ENCODE measurements at places on chromosomes 11 and 22. TPM values are rescaled to one million over a fixed set of nuclear protein-coding genes. Genes with fewer than 3 reads are reported as not detected.
A peak's percentile ranks its signal among the peaks of the same experiment; 100 is the strongest.

GRCh38 chr11:65606876-65607613, 7.0 kb downstream of the MAP3K11 start:
- DNase-seq, result peak; percentile 95

Gene IGLL1
- total RNA-seq, result not detected

Gene KRTAP5-9
- total RNA-seq, result 0.26 TPM

DNA sequence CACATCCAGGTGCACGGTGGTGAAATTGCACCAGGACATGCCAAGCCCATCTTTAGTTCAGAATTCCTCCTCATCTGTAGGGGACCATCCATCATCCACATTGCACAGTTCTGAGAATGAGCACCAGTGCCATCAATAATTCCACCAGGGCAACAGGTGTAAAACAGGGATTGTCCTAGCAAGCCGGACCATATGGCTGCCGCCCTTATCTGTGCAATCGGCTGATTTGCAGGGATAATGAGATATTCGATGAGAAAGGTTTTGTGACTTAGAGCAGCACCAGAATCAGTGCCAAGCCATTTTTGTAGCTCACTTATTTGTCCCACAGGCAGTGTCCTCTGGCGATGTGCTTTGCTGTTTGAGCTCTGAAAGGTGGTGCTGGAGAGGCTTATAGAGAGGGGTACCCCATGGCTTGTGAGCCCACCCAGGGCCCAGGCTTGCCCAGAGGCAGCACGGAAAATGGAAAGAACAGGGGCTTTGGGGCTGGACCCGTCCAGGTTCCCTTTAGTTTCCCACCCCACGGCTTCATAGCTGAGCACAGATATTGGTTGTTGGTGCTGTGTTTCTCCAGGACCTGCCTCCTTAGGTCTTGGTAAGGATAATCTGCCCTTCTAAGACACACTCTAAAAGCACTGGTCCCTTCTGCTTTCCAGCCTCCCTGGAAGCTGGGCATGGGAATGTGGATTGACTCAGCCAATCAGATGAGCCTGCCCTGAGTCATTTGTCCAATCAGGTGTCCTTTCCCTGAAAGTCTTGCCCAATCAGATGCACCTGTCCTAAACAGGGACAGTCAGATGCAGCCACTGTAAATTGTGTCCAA, 84.0 kb upstream of the SHANK2 start:
- DNase-seq, result no peak

DNA sequence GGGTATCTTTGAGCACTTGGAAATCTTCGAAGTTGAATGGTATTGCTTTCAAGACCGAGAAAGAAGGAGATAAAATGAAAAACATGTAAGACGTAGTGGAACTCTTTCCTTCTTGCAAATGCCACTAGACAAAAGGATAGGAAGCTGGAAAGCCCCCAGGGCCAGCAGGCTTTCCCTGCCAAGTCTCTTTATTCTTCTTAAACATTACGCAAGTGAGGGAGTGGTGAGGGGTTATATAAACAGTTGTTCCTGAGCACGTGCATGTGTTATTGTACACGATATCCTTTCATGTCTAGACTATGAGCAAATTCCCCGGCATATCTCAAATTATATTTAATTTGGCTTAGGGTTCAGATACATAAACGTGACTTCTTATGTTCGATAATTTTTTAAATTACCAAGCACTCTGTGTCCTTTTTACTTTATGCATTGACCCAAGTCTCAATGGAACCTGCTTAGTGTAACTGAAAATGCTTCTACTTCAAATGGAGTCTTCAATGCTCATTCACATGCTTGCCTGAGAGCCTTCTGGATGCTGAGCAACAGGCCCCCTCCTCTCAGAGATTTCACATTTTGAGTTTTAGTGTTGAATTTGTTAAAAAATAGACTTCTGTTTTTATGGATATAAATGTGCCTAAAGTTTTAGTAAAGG, 59.0 kb downstream of the PPP2R1B start:
- peak; percentile 61 for DNase-seq

- DNase-seq, result no peak
Measured at GRCh38 chr11:39374963-39375698, 2084.3 kb downstream of the LRRC4C start.

Gene GRAMD1B
- total RNA-seq, result 12.6 TPM

DNA sequence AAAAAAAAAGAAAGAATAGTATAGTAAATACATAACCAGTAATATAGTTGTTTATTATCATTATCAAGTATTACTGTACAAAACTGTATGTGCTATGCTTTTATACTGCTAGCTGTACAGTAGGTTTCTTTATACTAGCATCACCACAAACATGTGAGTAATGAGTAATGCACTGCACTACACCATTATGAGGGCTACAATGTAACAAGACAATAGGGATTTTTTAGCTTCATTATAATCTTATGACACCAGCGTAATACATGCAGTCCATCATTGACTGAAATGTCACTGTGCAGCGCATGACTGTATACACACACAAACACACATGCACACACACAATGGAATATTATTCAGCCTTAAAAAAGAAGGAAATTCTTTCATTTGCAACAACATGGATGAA, 111.5 kb upstream of the ZBED5 start:
- DNase-seq, result no peak

Gene JAM3
- 21.6 TPM for total RNA-seq

GRCh38 chr22:30400159-30400558, 3.3 kb downstream of the SEC14L2 start:
- no peak for DNase-seq

Gene PLEKHA7
- 47.4 TPM for total RNA-seq

DNA sequence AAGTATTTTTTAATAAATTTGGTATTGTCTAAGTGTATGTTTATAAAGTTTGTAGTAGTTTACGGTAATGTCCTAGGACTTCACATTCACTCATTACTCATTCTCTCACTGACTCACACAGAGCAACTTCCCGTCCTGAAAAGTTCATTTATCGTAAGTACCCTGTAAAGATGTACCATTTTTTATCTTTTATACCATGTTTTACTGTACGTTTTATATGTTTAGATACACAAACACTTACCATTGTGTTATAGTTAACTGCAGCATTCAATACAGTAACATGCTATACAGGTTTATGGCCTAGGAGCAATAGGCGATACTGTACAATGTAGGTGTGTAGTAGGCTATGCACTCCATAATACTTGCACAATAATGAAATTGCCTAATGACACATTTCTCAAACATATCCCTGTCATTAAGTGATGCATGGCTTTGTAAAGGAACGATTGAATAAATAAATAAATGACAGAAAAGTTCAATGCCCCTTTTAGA, 12.5 kb upstream of the CARD18 start:
- no peak for DNase-seq

Gene RASD2
- 1.4 TPM for total RNA-seq

GRCh38 chr11:126756421-126756820, 244.1 kb downstream of the KIRREL3 start:
- no peak for DNase-seq

GRCh38 chr11:122773781-122774266, 64.5 kb upstream of the CRTAM start:
- DNase-seq, result no peak

- no peak for DNase-seq
Measured at GRCh38 chr22:28955817-28956216, 72.4 kb downstream of the ZNRF3 start.

- no peak for DNase-seq
Measured at GRCh38 chr22:23529166-23530103, 50.7 kb downstream of the IGLL1 start.

GRCh38 chr22:30824096-30824495, 129.4 kb downstream of the OSBP2 start:
- DNase-seq, result no peak

Measured in upper lobe of left lung (tissue), 6 donors.